ENCODE measurements at places on chromosomes 4 and X.

- H3K4me1 ChIP-seq = no peaks in the 10 kb centered on the region
- H3K27me3 ChIP-seq = no peaks in the 10 kb centered on the region
- no peaks in the 10 kb centered on the region for H3K36me3 ChIP-seq
- H3K27ac ChIP-seq = no peak overlapping the region
- no peak overlapping the region for H3K4me3 ChIP-seq
These were observed 801.0 kb upstream of the IGFBP7 start for GRCh38 chr4:57911203-57911602.

GRCh38 chr4:87073199-87074120 is 138.6 kb downstream of the AFF1 start:
- DNase-seq = no peak
- no peak overlapping the region for H3K4me3 ChIP-seq
- H3K4me1 ChIP-seq = peaks cover 19% of the 10 kb centered on the region
- no peak overlapping the region for H3K27ac ChIP-seq

- H3K4me3 ChIP-seq = no peak overlapping the region
- H3K4me1 ChIP-seq = peaks cover 25% of the 10 kb centered on the region
These were observed 99.0 kb upstream of the SPANXC start for GRCh38 chrX:141341341-141341740.

DNA sequence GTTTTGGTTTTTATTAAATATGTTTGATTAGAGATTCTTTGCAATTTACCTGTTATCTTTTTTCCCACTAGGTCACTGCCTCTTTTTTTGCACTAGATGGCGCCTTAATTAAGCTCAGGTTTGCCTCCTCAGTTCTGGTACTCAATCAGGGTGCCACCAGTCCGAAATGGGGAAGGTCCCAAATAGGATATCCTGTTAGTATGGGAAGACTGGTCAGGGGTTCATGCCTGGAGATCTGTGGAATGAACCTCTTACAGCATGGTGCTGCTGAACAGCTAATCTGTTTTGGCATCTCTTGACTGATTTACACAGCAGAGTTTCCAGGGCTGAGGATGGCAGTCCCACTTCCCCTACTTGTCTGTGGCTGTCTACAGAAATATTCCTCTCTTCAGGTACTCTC is 24.2 kb upstream of the VSIG1 start:
- H3K27me3 ChIP-seq = no peaks in the 10 kb centered on the region
- peaks cover 19% of the 10 kb centered on the region for H3K4me1 ChIP-seq

- DNase-seq = no peak
- no peaks in the 10 kb centered on the region for H3K27me3 ChIP-seq
- no peak overlapping the region for H3K27ac ChIP-seq
- H3K4me3 ChIP-seq = no peak overlapping the region
These were observed 54.1 kb upstream of the VEGFD start for GRCh38 chrX:15438332-15438731.

DNA sequence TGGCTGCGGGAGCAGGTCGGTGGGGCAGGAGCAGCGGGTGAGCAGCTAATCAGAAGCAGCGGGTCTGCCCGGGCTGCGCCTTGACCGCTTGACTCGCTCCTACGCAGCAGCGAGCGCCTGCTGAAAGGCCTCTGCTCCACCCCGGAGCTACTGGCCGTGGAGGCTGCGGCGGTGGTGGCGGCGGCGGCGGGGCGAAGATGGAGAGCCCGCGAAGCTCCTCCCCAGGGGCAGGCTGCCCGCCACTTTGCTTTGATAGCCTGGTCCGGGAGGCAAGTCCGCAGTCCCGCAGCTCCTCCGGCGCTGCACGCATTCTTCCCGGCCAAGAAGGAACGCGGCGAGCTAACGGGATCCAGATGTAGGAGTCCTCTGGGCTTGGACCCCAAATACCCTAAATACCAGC is 36.7 kb downstream of the PJA1 start:
- no peak overlapping the region for H3K27ac ChIP-seq
- H3K36me3 ChIP-seq = no peaks in the 10 kb centered on the region
- H3K27me3 ChIP-seq = peaks cover 13% of the 10 kb centered on the region
- H3K4me1 ChIP-seq = no peaks in the 10 kb centered on the region
- no peak for DNase-seq
- no peak overlapping the region for H3K4me3 ChIP-seq

GRCh38 chr4:14749910-14750309 is 252.4 kb upstream of the CPEB2 start:
- H3K27ac ChIP-seq = no peak overlapping the region
- DNase-seq = no peak
- H3K4me1 ChIP-seq = no peaks in the 10 kb centered on the region
- H3K36me3 ChIP-seq = no peaks in the 10 kb centered on the region

DNA sequence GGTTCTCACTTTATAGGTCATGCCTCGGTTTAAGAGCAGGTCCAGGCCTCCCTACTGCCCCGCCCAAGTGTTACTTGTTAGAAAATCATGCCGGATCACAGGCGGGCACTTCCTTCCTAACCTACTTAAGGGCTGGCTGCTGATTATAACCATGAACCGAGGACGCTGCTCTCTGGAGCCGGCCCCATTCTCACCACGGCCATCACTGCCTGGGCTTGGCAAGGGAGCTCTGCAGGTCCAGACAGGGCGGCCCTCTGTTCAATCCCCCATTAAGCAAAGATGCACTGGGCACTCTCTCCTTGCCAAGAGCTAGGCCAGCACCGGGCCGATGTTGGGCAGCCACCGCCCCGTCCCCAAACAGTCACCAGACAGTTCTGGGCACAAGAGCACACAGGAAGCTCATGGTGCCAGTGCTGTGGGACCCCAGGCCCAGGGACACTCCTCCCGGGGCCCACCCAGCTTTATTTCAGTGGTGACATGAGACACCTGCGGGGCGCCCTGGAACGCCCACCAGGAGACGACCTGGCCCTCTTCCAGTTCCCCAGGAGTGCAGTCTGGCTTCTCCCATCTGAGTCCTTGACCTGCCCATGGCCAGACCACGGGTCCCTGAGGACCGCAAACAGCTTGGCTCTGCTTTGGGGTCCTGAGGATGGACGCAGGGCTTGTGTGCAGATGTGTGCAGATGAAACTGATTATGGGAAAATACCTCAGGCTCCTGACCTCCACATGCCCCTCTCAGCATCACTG is 44.0 kb downstream of the ABLIM2 start:
- no peak for DNase-seq
- no peak overlapping the region for H3K4me3 ChIP-seq
- H3K27ac ChIP-seq = no peak overlapping the region
- no peaks in the 10 kb centered on the region for H3K36me3 ChIP-seq
- no peaks in the 10 kb centered on the region for H3K4me1 ChIP-seq

GRCh38 chr4:182478475-182478874 is 235.3 kb downstream of the TENM3 start:
- no peaks in the 10 kb centered on the region for H3K27me3 ChIP-seq
- no peaks in the 10 kb centered on the region for H3K36me3 ChIP-seq
- H3K27ac ChIP-seq = no peak overlapping the region

DNA sequence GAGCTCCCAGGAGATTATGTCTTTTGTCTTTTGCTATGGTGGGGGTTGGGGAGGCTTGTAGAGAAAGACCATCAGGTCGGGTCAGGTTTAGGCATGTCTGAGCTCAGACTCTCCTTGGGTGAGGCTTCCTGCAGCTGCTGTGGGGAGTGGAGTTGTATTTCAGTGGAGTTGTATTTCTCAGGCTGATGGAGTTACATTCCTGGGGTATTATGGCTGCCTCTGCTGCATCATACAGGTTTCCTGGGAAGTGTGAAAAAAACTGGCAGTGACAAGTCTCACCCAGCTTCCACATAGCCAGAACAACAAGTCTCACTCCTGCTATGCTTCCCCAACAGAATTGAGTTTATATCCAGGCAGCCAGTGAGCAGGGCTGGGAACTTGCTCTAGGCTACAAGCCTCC is 119.3 kb downstream of the VSIG4 start:
- H3K27ac ChIP-seq = no peak overlapping the region
- H3K4me3 ChIP-seq = no peak overlapping the region
- H3K27me3 ChIP-seq = no peaks in the 10 kb centered on the region
- H3K36me3 ChIP-seq = no peaks in the 10 kb centered on the region
- DNase-seq = no peak
- H3K4me1 ChIP-seq = no peaks in the 10 kb centered on the region

DNA sequence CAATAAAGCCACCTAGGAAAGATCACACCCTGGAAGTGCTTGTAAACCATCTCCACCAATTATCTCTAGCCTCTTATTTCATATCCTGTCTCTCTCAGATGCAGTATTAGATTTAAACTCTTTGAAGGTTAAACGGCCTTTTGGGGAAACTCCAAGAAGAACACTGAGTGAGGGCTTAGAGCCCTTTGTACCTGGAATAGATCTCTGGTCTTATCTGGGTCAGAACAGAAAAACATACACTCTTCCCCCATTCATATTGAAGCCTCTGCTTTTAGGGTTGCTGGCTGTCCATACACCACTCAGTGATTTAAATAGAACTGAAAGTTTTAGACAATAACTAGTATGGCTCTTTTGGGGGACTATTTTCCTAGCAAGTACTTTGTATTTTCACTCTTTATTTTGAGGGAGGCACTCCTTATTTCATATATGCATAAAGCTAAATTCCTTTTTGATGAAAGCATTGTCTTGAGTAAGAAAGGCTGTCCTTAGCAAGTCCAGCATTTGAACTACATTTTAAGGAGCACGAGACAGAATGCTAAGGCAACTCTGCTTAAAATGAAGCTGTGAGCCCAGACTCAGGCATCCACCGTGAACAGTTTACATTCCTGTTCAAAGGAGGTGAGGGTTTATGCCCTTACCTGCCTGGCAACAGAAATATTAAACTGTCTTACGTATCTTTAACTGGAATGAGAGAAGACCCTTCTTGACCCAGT is 17.4 kb downstream of the YY2 start:
- H3K4me1 ChIP-seq = peaks cover 11% of the 10 kb centered on the region
- no peaks in the 10 kb centered on the region for H3K36me3 ChIP-seq
- no peak overlapping the region for H3K27ac ChIP-seq
- DNase-seq = no peak
- H3K27me3 ChIP-seq = no peaks in the 10 kb centered on the region
- H3K4me3 ChIP-seq = no peak overlapping the region

DNA sequence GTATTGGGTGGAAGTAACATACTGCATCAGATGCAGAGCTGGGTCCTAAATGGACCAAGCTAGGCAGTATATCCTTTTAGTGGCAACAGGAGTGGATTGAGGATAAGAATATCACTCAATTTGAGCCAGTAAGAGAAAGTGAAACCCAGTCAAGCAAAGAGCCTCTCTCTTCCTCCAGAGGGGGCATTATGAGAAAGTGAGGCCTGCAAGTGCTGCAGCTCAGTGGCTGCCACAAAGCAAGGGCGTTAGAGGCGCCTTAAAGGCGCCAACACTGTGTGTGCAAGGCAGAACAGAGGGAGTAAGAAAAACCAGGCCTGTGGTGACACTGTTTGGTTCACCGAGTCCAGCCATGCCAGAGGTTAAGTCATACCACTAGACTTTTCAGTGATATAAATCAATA is 17.5 kb downstream of the STX18 start:
- no peaks in the 10 kb centered on the region for H3K36me3 ChIP-seq
- no peak for DNase-seq
- no peak overlapping the region for H3K27ac ChIP-seq
- H3K4me1 ChIP-seq = no peaks in the 10 kb centered on the region
- no peaks in the 10 kb centered on the region for H3K27me3 ChIP-seq

DNA sequence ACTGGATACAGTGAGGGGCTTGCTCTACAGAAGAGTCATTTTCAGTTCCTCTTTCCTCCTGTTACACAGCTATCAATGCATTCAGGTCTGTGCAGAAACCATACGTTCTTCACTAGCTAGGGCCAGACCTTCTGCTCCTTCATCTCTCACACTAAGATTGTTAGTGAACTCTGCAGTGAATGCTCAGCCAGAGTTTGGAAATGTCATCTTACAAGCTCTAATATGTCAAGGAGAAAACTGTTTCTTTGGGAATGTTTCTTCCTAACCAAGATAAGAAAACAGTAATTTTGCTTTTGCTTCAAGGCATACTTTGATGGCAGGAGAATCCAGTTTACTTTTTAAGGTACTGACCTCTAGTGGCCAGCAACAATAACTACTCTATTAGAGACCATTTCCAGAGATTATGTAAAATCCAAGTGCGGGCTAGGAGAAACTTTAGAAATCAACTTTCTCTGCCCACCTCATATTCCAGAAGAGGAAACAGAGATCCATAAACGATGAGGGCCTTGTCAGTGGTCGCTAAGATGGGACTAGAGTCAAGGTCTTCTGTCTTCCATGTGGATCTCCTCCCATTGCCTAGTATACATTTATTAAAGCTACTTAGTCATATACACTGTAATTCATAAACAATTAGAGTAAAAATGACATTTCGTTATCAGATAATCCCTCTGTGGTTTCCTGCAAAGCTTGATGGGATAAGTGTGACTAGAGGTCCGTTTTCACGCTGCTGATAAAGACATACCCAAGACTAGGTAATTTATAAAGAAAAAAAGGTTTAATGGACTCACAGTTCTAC is 12.1 kb upstream of the CC2D2A start:
- no peaks in the 10 kb centered on the region for H3K36me3 ChIP-seq
- H3K4me3 ChIP-seq = no peak overlapping the region
- H3K4me1 ChIP-seq = no peaks in the 10 kb centered on the region
- peaks cover 3% of the 10 kb centered on the region for H3K27me3 ChIP-seq
- H3K27ac ChIP-seq = no peak overlapping the region

GRCh38 chrX:48902135-48902534 is 4.4 kb downstream of the PQBP1 start:
- no peak overlapping the region for H3K4me3 ChIP-seq
- H3K27me3 ChIP-seq = no peaks in the 10 kb centered on the region
- H3K27ac ChIP-seq = no peak overlapping the region
- peaks cover 3% of the 10 kb centered on the region for H3K4me1 ChIP-seq

DNA sequence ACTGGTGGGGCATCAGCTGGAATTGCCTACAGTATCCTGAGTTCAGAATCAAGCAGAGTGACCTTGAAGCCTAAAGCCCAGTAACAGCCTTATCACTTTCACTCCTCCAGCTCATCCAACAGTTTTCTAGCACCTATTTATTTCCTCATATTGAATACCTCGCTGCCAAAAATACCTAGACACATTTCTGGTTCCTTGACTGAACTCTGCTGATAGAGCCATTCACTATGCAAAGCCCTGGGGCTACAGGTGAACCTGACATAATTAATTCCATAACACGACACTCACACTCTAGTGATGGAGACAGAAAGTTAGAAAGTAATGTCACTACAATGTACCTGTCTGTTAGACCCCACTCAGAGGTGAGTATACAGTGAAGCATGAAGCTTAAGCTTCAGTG is 149.0 kb upstream of the STX18 start:
- H3K36me3 ChIP-seq = no peaks in the 10 kb centered on the region
- no peak overlapping the region for H3K4me3 ChIP-seq
- DNase-seq = no peak
- H3K27me3 ChIP-seq = no peaks in the 10 kb centered on the region
- H3K4me1 ChIP-seq = no peaks in the 10 kb centered on the region

Data from endothelial cell of umbilical vein (primary cell).